ENCODE measurements at places on chromosomes 7 and 10.

DNA sequence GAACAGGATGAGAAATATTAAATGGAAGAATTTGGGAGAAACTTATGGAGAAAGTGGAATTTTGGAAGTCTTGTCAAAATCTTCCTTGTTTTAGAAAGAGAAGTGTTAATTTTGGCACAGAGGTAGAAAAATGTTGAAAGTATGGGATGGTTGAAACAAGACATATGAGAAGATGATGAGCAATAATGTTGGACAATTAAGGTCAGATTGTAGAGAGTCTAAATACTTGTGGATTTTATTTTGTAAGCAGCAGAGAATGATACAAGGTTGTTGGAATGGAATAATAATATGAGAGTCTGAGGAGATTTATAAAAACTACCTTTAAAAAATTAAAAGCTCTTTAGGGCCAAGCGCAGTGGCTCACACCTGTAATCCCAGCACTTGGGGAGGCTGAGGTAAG is 34.6 kb downstream of the PHTF2 start:
- no peak for DNase-seq

DNA sequence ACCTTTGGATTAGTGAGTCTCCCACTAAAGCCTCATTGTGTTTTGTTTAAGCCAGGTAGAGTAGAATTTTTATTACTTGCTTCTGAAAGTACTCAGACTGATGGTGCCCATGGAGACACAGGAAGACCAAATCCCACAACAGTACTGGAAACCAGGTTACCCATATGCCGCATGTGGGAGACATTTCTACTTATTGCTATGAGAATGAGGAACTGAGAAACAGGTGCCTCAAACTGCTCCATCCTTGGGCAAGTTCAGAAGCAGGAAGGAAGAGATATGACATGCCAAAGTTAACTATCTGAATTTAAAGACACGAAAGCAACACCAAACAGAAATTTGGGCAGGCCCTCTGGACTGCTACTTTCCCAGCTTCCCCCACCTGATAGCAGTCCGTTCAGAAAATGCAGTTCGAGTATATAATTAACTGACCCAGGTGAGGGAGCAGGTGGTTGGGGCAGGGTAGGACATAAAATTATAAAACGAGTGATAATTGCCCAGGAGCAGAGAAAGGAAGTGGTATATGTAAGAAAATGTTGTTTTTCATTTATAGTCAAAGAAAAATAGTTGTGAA is 382.3 kb upstream of the MTPN start:
- no peak for DNase-seq

DNA sequence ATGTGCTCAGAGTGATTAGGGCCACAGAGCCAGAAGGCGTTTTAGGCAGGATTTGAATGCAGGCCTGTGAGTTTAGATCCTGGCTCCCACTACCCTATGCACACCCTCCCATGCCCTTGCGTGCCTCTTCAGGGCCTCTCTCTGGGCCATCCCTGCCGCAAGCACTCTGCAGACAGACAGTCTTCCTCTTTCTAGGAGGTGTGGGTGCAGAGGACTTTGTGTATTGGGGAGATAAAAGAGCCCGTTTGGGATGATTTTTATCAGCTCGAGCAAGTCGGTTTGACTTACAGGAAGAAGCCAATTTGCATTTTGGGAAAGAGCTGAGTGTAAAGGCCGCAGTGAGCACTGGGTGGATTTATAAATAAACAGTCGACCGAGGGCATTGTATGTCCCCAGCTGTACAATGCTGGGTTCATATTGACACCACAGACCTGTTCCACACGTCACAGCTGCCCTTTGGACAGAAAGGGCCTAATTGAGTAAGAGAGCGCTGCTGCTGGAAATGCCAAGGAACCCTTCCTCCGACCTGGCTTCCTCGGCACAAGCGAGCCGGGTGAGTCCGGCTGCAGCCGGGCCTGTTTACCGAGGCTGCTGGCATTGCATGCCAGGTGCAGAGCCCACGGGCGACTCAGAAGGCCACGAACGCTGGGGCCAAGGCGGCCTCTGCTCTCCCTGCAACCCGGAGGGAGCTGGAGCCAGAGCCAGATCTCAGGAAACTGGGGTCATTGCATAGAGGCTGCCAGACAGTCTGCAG is 25.1 kb downstream of the ZMIZ1 start:
- no peak for DNase-seq

- DNase-seq, result no peak
Measured at GRCh38 chr7:36298106-36298505, 91.6 kb upstream of the ANLN start.

DNA sequence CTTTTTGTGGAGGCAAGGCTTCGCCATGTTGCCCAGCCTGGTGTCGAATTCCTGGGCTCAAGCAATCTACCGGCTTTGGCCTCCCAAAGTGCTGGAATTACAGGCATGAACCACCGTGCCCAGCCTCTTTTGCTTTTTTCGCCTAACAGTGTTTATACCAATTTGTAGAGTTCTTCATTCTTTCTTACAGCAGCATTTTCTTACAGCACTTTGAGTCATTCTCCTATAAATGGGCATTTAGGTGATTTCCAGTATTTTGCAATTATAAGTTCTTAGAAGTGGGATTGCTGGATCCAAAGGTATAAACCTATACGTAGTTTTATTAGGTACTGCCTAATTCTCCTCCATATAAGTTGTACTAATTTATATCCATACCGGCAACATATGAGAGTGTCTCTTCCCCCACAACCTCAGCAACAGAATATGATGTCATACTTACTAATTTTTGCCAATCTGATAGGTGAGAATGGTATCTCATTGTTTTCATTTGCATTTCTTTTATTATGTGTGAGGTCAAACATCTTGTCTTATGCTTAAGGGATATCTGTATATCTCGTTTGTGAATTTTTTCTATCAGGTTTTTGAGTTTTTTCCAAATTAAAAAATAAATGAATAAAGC is 39.1 kb downstream of the SUFU start:
- no peak for DNase-seq

DNA sequence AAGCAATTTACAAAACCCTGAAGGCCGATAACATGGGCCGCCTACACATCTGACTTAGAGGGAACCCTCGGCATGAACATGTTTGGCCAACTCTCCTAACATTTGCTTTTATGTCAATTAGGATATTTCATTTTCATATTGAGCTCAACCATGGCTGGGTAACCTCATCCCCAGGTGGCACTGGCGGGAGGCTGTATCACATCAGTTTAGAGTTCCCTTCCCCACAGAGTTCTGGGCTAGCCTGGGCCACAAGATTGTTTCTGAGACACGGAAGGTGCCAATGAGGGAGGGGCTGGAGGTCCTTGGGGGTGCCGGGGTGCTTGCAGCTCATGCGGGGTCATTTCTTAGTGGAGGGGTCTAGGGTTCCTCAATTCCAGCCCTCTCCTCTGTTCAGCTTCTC is 386.5 kb upstream of the MKI67 start:
- DNase-seq, result no peak

DNA sequence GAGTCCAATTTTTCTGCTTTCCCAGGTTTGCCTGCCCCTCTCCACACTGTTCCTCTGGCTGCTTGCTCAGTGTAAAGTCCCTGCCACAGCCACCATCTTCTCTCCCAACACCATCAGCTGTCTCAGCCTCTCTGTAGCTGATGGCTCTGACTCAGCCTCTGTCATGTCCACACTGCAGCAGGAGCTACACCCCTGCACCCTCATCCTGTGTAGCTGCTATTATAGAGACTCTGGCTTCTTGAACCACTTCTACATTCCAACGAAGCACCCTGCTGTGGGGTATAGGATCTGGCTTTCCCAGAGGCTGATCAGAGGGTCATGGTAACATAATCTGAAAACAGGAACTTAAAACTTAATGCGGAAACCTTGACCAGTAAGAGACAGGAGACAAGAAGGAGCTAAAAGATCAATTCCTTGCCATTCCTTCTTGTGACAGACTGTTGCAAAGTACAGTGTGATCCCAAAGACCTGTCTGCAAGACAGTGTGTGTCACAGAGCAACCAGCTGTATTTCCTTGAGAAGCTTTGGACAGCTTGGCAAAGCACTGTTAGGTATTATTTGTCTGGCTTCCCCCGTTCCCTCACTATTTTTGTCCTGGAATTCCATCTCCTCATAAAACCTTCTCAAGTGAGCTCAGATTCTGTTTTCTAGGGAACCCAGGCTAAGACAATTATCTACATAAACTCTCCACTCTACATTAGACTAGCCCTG is 42.3 kb downstream of the NRCAM start:
- DNase-seq, result no peak

- no peak for DNase-seq
Measured at GRCh38 chr10:14625765-14626525, 148.8 kb downstream of the FAM107B start.
